ENCODE measurements at places on chromosomes 11 and 22.

GRCh38 chr11:69040581-69041260 is 8.0 kb upstream of the TPCN2 start:
- no peak for DNase-seq

- no peak for DNase-seq
Observed at GRCh38 chr22:24002272-24002671, 3.0 kb downstream of the GSTT4 start.

DNA sequence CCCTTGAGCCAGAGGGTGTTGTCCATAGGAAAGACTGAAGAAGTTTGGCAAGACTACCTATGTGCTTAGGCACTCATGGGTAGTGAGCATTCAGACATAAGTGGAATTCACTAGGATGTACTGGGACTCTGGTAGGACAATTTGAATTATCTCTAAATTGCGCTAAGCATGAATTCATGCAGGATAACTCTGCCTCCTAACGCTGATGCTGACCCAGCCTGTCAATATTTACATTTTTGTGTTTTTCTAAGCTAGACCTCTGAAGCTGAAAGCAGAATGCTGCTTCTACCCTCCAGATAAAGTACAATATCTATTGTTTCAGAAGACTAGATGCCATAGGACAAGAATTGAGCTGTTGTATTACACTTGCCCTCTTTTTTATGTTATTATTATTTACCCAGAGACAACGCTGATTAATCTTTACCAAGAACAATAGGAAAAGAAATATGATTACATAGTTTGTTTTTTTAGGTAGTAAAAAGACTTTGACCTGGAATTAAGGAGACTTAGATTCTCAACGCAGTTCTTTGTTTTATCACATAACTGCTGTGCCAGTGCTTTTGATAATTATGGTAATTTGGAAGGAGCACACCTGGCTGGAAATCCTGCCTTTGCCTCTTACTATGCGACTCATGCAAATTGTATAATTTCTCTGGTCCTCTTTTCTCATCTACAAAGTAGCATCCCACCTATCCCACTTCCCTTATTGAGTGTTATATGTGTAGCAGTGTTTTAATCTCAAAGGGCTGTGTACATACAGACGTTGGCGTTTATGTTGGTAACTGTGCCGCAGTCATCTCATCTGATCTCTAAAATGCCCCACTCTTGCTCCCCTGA is 21.2 kb upstream of the GRAMD1B start:
- DNase-seq = no peak

DNA sequence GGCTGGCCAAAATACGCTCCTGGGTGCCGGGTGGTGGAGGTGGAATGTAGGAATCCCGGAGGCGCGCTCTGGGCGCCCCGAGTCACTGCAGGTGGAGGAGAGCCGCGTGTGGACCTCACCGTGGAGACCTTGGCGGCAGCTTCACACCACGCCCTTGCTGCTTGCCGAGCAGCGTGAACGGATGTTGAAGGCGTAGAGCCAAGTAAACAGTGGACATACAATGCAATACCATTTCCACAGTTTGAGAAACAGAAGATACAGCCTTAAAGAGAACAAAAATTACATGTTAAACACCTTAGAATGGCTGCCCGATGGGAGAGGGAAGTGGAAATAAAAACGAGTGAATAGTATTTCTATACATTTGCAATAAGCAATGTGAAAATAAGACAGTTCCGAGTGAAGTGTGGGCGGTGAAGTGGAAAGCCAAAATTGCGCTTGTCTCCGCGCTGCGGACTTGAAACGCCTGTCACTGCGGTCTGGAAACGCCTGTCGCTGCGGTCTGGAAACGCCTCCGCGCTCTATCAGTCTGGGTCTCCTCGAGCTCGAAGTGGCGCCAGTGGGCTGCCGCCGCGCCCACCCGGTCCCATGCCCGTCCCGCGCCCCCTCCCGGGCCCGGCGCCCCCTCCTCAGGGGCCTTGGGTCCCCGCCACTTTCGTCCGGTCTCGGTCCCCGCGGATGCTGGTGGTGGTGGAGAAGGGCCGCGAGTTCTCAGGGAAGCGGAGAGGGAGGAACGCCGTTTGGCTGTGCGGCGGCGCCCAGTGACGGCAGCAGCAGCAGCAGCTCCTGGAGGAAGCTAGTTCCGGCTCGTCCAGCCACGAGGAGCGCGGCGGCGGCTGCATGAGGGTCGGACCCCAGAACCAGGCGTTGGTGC is 1.6 kb downstream of the NCR3LG1 start:
- peak; percentile 20 for DNase-seq

GRCh38 chr11:96055706-96056387 is 131.9 kb upstream of the MTMR2 start:
- DNase-seq = no peak

- DNase-seq = peak; percentile 56
Observed at GRCh38 chr11:64448599-64449380, 89.8 kb downstream of the RPS6KA4 start.

DNA sequence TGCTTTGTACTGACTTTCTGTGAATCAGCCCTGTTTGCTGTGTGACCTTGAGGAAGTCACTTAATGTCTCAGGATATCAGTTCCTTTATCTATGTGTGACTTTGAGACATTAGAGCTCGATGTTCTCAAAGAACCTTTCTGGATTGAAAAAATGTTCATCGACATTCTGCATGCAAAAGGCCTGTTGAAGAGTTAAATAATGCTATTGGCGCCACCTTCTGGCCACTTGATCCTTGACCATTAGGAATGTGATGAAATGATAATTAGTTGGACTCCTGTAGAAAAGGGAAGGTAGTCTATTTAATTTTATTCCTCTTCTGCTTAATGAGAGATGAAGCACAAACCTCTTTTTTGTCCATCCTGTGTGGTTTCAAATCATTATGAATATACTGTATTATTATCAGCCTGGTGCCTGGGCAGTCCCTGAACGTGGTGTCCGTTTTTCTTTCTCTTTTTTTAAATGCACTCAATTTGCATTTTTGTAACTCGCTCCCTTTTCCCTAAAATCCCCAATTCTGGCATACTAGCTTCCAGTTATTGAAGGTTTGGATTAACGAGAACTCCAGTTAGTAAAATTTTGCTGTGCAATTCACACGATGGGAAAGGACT is 20.7 kb downstream of the ELF5 start:
- peak; percentile 16 for DNase-seq

GRCh38 chr11:29282088-29282487 is 734.7 kb downstream of the KCNA4 start:
- no peak for DNase-seq

GRCh38 chr11:82988936-82989627 is 82.6 kb downstream of the RAB30 start:
- no peak for DNase-seq

GRCh38 chr22:35288116-35288515 is 11.6 kb upstream of the TOM1 start:
- DNase-seq = no peak

- no peak for DNase-seq
Observed at GRCh38 chr22:42645341-42645937, 3.8 kb downstream of the CYB5R3 start.

DNA sequence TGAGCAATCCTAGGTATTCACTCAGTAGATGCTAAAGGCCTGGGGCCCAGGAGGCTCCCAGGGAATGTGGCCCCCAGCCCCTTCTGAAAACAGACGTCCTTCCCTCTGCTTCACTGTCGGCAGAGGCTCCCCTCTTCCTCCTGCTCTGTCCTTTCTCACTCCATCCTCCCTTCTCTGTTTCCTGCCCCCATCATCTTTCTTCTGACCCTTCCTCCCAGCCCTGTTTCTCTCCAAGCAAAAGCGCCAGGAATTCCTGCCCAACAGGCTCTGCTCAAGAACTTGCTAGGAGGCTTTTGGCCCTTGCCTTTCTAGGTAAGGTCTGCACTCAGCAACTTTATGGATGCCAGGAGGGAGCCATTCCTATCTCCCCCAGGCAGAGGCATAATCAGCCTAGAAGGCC is 300.5 kb downstream of the NTM start:
- DNase-seq = no peak

DNA sequence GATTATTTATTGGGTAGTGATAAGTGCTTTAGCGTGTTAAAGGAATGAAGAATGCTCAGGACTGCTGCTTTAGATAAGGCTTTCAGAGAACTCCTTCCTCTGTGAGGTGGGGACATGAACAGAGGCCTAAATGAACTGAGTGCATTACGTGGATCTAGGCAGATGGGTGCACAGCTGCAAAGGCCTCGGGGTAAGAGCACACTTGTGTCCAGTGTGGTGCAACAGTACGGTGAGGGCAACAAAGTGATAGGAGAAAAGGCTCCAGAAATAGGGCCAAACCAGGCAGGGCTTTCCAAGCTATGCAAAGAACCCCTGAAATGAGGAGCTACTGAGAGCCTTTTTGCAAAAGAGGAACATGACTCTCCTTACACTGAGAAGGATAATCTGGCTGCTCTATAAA is 45.3 kb upstream of the ARHGAP32 start:
- no peak for DNase-seq

DNA sequence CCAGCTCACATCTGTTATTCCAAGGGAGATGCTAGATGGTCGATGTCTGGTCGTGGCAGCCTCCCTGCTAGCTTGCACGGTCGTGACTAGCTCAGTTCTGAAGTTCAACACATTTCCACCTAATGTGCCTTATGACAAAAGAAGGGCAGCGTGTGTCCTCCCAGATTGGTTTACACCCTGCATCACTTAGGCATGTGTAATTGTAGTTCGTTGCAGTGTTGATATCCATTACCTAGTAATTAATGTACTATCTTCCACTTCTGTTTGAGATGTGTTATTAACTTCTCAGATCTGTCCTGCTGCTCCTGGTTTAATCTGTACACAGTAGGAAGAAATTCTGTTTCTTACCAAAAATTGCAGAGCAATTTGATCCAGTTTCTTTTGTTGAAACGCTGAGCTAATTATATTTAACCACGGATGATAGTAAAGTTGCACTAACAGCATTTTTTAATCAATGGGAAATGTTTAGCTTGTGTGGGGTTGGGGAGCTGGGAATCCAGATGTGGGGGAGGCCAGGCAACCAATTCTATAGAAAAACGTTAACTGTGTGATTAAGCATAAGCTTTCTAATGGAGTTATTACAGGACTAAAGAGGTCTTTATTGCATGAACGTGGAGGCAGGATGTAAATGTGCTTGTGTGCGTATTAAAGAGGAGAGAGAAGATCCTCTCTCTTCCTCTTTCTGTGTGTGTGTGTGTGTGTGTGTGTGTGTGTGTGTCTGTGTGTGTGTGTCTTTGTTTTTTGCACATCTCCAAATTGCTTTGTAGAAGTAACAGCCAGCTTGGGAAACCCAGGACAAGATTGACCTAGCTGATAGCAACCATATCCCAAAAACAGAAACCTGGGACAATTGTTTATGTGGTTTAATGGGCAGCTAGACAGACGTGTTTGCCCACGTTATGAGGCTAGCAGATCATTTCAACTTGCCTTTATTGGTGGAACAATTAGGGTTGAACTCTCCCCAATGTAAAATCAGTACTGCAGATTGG is 145.7 kb upstream of the TTC12 start:
- no peak for DNase-seq

DNA sequence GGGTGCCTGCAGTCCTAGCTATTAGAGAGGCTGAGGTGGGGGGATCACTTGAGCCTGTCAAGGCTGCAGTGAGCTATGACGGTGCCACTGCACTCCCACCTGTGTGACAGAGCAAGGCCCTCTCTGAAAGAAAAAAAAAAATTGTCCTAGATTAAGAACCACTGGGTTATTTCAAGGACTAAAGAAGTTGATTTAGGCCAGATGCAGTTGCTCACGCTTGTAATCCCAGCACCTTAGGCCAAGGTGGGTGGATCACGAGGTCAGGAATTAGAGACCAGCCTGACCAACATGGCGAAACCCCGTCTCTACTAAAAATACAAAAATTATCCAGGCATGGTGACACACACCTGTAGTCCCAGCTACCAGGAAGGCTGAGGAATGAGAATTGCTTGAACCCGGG is 129.0 kb downstream of the MRTFA start:
- no peak for DNase-seq

DNA sequence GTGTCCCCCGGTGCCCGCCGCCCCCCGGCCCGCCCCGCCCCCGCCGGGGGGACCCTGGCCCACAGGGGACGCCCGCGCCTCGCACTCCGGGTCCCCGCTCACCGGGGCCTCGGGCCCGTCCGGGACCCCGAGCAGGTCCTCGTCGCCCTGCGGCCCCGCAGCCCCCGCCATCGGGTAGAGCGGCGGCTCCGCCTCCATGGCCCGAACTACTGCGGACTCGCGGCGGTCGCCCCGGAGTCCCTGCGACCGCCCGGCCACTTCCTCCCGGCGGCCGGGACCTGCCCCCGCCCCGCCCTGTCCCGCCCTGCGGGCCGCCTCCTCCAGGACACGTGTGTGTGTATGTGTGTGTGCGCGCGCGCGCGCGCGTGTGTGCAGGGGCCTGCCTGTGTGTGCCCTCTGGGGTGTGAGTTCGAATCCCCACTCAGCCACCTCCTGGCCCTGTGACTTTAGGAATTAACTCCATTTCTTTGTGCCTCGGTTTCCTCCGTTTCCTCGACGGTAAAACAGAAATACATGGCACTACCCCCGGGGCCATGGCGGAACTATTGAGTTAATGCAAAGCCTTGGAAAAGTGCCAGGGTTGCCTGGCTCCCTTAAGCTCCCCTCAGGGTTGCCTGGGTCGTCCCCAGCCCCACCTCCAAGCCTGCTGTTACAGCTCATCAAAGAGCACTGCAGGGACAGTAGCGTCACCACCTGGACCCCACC is at the start of gene UNC93B1:
TSS of gene UNC93B1 (minus strand) at position 252 of the 705 bp plus-strand sequence. CDS start at position 198, 54 bp downstream.
- DNase-seq = peak; percentile 67

DNA sequence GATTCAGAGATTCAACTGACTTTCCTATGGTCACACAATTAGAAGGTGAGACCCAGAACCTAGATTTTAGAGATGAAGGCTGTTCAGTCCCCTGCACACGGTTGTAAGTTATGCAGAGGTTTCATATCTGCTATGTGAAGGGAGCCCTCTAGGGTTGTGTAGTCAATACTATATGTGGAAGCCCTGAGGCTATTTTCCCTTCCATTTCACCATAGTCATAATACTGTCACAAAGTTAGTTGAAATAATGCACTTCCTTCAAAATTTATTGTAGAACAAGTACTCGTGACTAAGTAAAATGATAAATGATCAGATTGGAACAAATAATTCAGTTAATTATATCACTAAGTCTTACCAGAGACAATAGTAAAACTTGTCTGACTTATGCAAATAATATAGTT is 48.8 kb downstream of the ENDOD1 start:
- DNase-seq = no peak

All from T-helper 2 cell (primary cell).